Kidney tubule cell (primary cell): ENCODE measurements at places on chromosomes 1 and 21.

DNA sequence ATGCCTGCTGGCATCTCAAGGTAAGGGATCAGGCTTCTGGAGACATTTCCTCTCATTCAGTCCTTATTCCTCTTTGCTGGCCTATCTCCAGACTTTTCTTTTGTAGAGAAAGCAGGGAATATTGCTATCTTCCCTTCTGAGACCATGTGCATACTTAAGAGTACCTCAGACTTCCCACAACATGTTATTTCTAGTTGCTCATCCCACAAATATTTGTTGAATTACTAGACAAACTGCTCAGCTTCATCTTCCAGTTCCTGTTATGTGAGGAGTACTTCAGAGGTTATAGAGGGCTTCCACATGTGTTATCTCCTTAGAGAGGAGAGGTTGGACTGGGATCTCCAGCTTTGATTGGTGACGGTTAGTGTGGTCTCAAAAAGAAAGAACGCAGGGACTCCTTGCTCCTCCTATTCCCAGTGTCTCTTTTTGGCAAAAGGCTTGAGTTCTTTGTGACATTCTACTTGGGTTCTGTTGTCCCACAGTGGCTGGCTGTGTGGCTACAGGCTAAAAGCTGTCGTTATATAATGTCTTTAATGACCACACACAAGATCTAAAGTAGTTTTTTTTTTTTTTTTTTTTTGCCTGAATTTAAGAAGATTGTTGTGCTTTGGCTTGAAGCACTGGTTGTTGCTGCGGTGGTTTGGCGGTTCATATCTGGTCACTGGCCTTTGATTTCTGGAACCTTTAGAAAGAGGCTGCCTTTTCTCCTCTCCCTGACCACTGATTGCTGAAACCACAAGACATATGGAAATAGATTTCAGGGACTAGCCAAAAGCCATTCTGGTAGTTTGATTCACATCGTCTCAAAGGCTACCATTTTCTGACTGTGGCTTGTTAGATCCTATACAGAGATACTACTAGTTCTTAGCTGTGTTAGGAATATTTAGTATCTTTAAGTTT is 78.7 kb downstream of the FGGY start:
- DNase-seq, result peak; percentile 97

- DNase-seq, result no peak
Measured at GRCh38 chr1:159173320-159173719, 1.9 kb downstream of the CADM3 start.

DNA sequence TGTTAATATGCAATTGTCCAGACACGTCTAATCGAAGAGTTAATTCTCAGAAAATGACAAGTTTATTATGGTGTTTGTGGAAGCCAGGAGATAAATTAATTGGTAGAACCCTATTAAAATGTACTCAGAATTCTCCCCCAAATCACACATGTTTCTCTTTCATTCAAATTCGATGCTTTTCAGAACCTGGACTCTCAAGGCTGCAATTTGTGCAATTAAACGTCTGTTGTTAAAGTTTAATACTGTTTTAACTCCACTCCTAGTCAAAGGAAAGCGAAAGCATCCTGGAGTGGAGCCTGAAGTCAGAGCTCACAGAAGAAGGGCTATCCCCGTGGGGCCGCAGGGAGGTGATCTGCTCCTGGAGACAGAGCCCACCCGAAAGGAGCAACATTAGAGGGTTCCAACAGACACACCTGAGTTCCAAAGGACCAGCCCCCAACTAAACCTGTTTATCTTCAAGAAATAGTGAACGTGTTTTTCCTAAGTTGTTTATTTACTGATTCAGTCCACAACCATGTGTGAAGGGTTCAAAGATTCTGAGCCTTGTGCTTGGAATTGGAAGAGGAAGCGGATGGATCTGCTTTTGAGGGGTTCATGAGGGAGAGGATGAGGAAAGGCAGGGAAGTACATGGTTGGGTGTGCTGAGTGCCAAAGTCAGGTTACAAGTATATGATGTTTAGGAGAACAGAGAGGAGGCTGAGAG is 68.0 kb upstream of the AKT3 start:
- peak; percentile 44 for DNase-seq

DNA sequence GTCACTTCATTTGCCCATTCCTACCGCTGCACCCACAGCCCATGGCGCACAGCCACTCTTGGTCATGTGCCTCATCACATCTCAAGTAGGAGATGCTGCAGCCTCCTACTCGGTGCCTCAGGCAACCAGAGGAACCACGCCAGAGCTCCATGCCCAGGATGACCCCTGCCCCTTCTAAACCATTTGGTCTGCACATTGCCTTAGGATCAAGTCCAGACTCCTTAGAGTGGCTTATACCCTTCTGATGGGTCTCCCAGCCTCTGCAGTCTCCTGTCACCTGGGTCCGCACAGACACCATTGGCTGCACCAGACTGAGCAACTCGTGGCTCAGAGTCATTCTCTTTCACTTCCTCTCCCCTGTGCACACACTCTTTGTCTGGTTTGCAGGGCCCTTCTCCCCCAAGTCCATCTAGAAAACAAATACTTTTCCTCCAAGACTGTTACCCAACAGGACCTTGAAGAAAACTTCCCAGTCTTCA is 2.2 kb upstream of the ADORA3 start:
- no peak for DNase-seq

- no peak for DNase-seq
Measured at GRCh38 chr1:55725378-55725777, 510.2 kb upstream of the USP24 start.

- DNase-seq, result no peak
Measured at GRCh38 chr1:56617141-56617540, 28.0 kb upstream of the PRKAA2 start.

- DNase-seq, result no peak
Measured at GRCh38 chr1:29633771-29634170, 397.4 kb downstream of the PTPRU start.

DNA sequence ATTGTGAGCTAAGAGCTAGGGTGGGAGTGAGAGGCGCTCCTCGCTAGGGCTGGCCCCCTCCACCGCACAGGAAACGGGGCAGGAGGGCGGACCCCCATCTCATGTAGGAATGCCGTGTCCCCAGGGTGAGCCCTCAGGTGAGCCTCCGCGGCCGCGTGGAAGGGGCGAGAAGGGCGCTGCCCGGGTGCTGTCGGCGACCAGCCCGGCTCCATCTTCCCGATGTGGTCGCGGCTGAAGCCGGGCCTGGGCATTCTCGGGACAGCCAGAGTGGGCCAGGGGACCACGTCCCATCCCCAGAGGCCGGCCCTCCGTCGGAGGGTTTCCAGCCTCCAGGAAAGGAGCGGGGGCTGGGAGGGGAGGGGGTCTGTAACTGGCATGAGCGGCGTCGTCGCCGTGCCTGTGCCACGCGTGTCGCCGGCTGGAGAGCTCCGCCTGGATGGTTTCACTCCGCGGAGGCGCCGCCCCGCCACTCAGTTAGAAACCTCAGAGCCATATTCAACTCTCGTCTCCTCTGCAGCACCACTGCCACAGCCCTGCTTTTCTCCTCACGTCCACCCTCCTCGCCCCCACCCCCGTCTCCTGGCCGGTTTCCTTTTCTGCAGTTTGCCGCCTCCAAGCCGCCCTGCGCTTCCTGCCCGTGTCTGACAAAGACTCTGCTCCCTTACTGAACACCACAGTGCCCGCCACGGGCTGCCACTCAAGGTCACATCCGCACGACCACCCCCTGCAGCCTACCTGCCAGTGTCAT is at the start of gene TMEM269:
TMEM269 (plus strand) TSS at position 46 of the 748 bp plus-strand sequence. CDS start 4,903 bp downstream, outside the sequence.
- DNase-seq, result no peak

DNA sequence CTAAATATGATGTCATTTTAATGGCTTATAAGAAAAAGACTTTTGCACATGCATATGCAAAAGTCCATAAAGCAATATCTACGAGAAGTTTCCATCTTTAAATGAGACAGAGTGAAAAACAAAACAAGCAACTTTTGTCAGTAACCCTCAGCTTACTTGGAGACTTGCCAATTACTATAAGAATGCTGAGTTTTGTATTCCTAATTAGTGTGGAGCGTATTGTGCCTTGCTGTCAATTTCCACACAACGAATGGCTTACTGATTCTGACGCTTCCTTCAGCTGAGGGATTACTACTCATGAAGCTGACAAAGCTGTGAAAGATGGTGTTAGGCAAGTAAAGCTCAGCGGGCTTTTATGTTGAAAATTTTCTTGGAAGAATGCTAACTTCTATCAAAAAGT is 440.4 kb upstream of the ADAMTS5 start:
- DNase-seq, result no peak

GRCh38 chr1:64545118-64545843 is 75.4 kb downstream of the CACHD1 start:
- DNase-seq, result no peak

GRCh38 chr1:65791801-65792668 is 660 bp upstream of the PDE4B start:
- DNase-seq, result no peak

GRCh38 chr1:64471218-64472039 is 1.5 kb downstream of the CACHD1 start:
- DNase-seq, result peak; percentile 45

DNA sequence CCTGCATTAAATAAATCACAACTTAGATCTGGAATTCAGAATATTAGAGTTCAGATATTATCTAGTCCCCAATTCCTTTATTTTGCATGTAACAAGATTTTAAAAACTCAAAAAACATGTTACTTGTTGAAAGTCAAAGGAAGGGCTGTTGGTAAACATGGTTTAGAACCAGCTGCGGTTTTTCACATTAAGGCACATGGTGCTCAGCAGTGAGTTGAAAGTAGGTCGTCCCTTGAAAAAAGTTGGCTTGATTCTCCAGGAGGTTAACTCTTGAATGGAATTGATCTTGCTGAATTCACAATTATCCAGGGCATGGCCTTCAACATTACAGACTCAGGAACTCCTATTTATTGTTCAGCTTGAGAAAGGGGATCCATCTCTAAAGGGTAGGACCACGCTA is 277.1 kb upstream of the DUSP10 start:
- DNase-seq, result no peak

- peak; percentile 18 for DNase-seq
Measured at GRCh38 chr1:217272385-217272784, 358.5 kb downstream of the GPATCH2 start.

- no peak for DNase-seq
Measured at GRCh38 chr1:204701229-204701628, 15.7 kb upstream of the LRRN2 start.

- no peak for DNase-seq
Measured at GRCh38 chr1:205878026-205878425, 28.1 kb upstream of the PM20D1 start.

- peak; percentile 42 for DNase-seq
Measured at GRCh38 chr1:46315669-46316403, 12.3 kb downstream of the UQCRH start.

DNA sequence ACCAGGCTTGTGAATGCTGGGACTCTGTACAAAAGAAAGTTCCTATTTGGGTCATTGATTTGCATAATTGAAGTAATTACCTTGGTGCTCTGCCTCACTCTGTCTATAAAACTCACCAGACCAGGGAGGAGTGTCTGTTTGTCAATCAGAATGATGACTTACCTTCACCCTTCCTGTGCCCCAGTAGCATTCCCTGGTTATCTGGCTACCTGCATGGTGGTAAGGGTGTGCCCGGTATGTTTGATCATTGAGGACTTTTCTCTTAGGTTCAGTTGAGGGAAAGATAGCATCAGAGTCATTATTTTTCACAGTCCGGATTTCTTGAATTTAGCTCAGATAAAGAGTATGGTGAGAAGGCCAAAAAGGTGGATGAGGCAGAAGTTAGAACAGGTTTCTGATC is 190.0 kb downstream of the BRINP2 start:
- no peak for DNase-seq
